ENCODE measurements at places on chromosomes 5 and 9.
A peak's percentile ranks its signal among the peaks of the same experiment; 100 is the strongest.

DNA sequence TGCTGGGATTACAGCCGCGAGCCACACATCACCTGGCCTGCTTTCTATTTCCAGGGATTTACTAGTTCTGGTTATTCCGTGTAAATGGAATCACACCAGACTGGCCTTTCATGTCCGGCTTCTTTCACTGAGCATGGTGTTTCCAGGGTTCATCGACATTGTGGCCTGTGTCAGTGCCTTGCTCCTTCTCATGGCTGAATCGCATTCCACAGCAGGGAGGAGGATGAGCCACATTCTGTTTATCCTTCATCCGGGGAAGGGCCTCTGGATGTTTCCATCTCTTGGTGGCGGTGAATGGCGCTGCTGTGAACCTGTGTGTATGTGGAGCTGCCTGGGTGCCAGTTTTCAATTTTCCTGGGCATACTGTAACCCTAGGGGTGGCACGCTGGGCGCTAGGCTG lies 58.7 kb upstream of the RNU6ATAC start:
- no peak for DNase-seq

- no peak for DNase-seq
Measured at GRCh38 chr5:7516253-7516652, 120.3 kb downstream of the ADCY2 start.

- no peak for DNase-seq
Measured at GRCh38 chr9:15966471-15966870, 413.6 kb downstream of the CCDC171 start.

DNA sequence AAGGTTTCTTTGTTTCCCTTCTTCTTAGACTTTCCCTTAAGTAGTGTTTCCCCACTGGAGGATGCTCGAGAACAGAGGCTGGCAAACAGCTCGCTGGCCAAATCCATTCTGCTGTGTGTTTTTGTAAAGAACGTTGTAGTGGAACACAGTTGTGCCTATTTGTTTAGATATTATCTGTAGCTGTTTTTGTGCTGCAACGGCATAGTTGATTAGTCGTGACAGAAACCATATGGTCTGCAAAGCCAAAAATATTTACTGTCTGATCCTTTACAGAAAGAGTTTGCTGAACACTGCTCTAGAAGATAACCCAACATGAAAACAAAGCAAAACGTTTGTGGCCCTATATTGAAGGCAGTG lies 47.0 kb upstream of the EGFLAM start:
- DNase-seq, result no peak

DNA sequence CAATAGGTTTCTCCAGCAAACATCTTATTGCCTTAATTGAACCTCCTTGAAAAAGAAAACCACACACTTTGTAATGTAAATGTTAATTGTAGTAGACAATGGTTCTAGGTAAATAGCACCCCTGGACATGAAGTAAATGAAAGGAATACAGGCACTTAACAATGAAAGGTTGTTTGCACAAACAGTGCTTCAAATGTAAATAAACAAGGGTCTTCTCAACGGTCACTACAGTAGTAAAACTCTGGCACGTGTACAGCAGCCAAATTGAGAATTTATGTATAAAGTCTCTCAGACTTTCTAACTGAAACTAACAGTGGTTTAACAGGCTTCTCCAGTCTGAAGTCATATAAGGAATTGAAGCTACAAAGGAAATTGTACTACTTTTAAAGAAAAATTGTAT lies 218.3 kb downstream of the MEF2C start:
- no peak for DNase-seq

DNA sequence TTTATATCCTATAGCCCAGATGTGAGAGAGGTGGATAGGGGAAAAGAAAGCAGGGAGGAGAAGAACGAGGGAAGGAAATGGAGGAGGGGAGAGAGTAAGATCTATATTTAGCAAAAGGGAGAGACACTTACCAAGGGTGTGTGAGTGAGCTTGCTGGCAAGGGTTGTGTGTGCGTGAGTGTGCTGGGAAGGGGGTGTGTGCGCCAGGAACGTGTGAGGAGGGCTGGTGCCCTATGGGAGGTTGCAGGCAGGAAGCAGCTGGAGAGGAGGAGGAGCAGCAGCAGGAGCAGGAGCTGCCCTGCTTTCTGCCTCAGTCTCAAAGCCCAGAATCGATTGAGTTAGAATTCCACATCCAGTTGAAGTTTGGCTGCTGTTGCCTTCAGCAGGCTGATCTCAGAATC lies 148.3 kb upstream of the RUSC2 start:
- DNase-seq, result no peak

DNA sequence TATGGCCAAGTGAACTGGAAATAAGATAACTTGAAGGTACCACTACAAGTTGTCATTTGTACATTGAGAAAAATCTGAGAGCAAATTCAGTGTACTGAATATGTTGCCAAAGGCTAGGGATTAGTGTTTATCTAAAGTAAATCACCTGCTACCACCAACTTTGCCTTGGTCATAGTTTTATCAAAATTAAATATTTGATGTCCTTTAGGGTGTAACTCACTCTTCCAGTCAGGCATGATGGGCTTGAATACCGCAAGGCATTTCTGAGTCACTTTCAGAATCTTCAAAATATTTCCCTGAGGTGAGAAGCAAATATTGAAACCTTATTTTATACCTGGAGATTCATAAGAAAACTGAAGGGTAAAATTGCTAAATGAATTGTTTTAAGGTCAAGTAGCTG lies 1338.6 kb upstream of the ACO1 start:
- no peak for DNase-seq

GRCh38 chr9:76216161-76216649 lies 178.0 kb downstream of the RFK start:
- DNase-seq, result no peak

- no peak for DNase-seq
Measured at GRCh38 chr5:69024241-69024651, 69.6 kb upstream of the SLC30A5 start.

DNA sequence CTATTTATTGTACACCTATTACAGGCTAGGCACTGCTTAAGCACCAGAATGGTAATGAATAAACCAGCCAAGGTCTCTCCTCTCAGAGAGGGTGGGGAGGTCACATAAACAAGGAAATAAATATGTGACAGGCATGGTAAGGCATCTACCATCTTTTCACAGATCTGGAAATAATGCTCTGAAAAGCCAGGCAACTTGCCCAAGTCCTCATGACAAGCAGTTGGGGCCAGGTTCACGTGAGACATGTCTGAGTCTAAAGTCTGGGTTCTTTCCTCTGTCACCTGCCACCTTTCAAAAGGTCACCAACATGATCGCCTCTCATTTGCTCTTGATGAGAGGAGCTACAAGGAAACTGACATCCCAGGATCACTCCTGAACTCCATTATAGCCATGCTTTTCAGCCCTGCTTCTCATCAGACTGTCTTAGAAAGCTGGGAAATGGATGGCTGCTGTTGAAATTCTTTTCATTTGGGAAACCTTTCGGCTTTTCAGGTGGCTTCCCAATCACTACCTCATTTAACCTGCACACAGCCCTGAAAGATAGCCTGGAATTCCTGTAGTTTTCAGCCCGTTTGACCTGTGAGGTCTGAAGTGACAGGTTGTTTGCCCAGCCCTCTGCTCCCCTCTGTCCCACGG lies 123.1 kb downstream of the CRB2 start:
- no peak for DNase-seq

DNA sequence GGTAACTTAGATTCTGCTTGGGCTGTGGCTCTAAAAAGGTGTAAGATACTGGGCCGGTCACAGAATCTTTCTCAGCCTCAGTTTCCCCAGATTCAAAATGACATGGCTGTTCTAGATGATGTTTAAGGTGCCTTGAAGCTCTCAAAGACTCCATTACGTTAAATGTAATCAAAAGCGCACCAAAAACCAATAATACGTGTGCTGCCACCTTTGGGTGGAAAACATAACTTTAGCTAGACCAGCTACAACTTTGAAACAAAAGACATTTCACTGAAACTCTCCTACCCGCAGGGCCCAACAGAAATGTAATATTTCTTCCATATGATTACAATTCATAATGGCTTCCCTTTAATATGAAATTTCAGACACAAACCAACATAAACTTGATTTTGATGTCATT lies 35.0 kb upstream of the PCSK5 start:
- DNase-seq, result no peak

DNA sequence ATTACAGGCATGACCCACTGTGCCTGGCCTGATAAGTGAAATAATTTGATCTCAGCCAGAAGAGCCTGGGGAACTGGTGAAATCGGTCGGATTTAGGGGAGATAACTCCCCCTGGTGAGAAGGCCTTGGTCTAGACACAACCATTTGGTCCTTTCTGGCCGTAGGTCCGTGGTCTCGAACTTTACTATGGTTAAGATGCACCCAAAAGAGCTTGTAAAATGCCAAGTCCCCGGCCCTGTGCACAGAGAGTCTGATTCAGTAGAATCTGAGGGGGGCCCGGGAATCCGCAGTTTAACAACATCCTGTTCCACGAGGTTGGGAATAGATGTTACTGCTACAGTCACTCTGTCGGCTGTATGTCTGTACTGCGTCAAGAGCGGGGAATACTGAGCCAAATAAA lies 140.7 kb downstream of the C9orf50 start:
- DNase-seq, result no peak

- DNase-seq, result no peak
Measured at GRCh38 chr5:167965710-167966109, 325.7 kb upstream of the WWC1 start.

GRCh38 chr5:132753135-132753987 lies 6.1 kb downstream of the CCNI2 start:
- DNase-seq, result peak; percentile 16

DNA sequence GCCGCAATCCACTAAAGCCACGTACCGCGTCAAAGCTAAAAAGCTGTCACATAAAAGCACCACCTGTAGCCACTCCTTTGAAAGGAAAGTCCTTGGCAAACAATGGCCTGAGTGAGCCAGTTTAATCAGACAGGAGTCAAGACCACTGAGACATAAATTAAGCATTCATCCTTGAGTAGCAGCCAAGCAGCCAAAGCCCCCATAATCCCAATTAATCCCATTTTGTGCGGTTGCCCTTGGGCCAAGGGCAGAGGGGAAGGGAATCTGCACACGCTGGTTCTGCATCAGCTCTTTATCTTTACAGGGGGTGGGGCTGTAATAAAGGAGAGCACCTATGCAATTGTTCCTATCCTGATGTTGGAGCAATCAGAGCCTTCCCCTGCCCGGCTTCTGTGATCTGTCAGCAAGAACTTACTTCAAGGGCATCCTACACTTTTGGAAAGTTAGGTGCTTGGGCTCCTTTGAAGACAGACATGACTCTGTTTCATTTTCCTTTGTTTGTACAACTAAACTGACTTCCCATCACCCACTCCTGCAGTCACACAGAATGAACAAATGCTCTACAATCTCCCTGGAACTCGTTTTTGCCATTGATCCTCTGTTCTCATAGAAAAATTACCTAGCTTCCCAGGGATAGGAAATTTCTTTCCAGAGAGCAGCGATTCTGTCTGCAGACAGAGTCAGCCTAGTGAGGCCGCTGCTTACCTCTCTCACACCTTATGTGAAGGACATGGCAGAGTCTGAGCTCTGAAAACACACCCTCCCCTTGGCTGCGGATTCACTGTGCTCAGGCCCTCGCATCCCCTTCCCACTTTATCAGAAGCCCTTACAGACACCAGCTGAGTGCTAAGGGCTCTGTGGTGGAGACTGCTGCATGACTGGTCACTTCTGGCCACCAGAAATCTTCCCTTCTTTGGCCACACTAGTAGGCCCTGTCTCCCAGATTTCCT lies 116.2 kb upstream of the TBCA start:
- DNase-seq, result no peak

DNA sequence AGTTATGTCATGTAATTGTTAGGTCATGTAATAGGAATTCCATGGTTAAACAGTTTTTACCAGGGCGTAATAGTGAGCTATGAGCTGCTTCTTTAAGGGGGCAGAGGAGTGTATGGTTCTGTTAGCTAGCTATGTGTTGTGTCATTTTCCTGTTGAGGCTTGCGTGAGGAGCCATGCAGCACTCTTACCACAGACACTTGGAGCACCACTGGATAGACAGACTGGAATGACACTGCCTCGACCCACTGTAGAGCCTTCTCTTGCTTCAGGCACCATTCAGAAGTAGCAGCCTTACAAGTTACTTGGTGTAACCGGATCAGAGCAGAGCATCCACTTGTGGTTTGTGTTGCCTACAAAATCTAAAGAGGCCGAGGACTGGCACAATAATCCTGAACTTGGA lies 28.3 kb upstream of the STOM start:
- DNase-seq, result no peak

GRCh38 chr5:33588654-33589372 lies 148.0 kb downstream of the TARS1 start:
- peak; percentile 43 for DNase-seq

GRCh38 chr5:107455111-107455544 lies 215.6 kb downstream of the EFNA5 start:
- DNase-seq, result no peak

DNA sequence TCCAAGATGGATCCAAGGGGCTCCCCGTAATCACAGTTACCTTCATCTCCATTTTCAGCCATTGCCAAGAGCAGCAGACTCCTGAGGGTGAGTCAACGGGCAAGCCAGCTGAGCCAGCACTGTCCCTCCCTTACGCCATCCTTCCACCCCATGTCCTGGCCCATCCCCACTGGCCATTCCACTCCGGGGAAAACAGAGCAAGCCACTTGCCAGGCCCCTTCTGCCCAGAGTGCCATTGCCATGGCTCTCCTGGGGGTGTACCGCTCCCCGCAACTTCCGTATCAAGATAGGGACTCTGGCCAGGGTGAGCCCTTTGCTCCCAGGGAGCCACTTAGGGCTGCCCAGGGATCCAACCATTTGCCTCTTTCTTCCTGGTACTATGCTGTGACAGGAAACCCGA lies 48.9 kb upstream of the CDKN2AIPNL start:
- no peak for DNase-seq

DNA sequence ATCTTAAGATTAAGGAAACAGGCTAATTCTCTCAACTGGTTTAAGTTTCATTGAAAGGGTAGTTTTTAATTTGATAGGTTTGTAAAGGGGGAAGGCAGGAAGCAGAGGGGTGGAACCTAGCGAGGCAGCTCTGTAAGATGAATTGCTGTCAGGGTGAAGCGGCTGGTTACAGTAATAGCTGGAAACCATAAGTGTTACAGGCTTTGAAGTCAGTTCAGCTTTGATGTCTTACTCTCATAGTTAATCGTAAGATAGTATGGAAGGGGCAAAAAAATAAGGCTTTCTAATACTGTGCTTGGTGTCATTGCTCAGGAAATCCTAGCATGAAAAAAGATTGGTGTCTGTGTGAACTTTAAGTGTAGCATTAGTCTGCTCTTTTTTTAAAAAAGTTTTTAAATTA lies 20.3 kb downstream of the POU5F2 start:
- no peak for DNase-seq

DNA sequence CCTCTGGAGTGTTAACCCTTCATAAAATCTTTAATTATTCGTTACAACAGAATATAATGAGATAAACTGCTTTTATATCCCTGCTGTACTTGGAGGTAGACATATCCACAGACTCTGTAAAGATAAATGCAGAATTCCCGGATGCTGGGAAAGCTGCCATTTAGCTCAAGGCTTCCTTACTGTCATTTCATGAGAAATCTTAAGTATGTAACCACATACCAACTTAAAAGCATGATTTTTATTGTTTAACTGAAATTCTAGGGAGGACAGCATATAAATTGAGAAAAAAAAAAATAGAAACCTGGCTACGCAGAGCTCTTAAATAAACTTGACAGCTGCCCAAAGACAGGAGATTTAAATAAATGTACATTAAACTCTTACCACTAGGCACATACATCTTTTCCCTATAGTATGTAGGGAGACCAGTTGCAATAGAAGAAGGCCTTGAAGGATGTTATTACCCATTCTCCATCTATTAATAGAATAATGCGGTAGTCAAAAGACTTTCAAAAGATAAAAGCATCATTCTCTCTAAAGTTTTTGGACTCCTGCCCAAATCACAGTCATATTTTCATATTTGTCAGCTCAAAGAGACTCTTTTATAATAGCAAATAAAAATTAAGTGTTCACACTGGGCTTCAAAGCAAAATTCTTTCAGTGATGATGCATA lies 373.8 kb downstream of the NDUFS4 start:
- DNase-seq, result no peak

GRCh38 chr9:98010445-98010844 lies 27.3 kb downstream of the ANP32B start:
- peak; percentile 49 for DNase-seq
